ENCODE measurements at places on chromosomes 11 and 22. TPM values are rescaled to one million over a fixed set of nuclear protein-coding genes. Genes with fewer than 3 reads are reported as not detected.

The RAB39A gene
- not detected for total RNA-seq

The OR8D4 gene
- not detected for total RNA-seq

DNA sequence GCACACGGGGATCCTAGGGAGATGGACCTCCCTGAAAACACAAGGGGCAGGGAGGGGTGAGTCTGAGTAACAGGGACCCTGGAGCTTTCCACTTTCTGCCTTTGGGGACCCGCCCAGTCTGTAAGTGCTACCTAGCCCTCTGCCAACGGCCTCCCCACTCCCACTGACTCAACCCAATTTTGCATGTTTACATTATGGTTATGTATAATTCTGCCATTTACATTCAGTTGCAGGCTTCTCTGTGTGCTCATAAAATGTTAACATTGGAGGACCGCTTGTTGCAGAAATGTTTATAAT, 105.8 kb downstream of the DSCAML1 start:
- no peak for DNase-seq

- no peak for DNase-seq
These were observed 31.3 kb upstream of the LRRC55 start for GRCh38 chr11:57150454-57150917.

DNA sequence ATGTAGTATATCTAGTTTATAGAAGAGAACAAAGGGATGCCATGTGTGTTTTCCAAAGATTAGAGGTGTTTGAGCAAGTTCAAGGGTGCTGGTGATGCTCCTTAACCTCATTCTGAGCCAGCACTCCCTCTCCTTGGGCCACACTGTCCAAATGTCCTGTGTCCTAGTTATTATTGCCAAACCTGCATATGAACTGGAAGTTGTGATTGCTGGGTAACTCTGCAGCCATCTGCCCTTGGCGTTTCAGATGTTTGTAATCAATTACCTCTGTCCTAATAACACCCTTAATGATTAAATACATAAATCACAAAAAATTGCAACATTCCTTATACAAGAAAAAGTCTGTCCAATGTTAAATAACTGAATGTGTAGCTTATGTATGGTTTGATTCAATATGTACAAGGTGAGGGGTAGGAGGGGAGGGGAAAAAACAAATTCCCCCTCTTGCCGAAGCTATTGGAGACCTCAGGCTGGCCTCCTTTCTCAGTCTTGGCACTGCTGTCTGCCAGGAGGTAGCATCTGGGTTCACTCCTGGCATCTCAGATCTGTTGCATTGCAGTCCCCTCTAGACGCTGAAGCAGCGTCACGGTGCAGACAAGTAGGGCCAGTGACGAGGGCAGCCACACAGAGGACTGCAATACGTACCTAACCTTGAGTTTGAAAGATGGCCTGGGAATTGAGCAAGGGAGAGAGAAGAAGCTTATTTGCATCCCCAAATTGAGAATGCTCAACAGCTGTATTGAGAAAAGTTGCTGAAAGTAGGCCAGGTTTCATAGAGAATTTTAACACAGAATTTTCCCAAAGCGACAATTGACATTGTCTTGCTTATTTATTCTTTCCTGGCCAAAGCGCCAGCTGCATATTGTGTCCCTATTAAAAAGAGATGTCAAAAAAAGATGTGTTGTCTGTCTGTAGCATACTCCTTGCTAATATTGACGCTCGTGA, 89.6 kb upstream of the ARHGAP32 start:
- no peak for DNase-seq

DNA sequence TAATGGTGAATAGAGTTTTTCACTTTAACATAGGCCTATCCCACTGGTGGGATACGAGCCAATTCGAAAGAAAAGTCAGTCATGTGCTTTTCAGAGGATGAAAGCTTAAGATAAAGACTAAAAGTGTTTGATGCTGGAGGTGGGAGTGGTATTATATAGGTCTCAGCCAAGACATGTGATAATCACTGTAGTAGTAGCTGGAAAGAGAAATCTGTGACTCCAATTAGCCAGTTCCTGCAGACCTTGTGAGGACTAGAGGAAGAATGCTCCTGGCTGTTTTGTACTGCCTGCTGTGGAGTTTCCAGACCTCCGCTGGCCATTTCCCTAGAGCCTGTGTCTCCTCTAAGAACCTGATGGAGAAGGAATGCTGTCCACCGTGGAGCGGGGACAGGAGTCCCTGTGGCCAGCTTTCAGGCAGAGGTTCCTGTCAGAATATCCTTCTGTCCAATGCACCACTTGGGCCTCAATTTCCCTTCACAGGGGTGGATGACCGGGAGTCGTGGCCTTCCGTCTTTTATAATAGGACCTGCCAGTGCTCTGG, at the start of gene TYR:
Gene TYR (plus strand): TSS at position 185 of the 541 bp plus-strand sequence. CDS start 79 bp downstream, at position 264.
- DNase-seq: no peak

GRCh38 chr11:120039039-120039438, 98.9 kb downstream of the TRIM29 start:
- no peak for DNase-seq

DNA sequence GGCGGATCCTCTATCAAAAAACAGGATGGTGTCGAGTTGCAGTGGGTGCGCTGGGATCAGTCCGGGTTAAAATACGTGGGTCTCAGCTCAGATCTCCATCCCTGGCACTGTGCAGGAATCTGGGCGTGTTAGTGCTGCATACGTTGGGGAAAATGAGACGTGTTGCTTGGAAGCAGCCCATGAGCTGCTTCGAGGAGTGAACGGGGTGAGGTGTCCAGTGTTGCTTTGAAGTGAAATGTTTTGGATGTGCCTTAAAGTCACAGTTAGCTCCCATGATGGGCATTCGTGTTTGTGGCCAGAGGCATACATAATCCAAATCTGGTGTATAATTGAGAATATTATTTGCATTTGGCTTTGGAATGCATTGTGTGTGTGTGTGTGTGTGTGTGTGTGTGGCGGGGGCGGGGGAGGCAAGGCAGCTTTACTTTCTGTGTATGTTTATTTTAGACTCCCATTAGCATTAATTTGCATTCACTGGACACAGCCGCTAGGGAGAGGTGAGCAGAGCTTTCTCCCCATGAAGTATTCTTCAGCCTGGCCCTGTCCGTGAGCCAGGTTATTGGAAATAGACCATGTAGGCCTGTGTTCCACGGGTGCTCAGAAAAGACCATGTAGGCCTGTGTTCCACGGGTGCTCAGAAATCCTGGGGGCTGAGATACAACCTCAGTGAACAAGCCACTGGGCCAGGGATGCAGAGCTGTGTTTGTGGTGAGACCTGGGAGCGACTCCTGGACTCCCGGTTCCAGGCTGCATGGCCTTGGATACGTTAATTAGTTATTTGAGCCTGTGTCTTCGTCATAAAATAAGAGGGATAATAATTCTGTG, 134.6 kb downstream of the ST3GAL4 start:
- DNase-seq: no peak

Measured in activated T-cell treated with anti-CD3 and anti-CD28 coated beads, Interleukin-2, amount 50 U/mL, for 4 hours (primary cell).